Esophagus squamous epithelium (tissue), 5 donors: ENCODE measurements at places on chromosomes 12 and 14. TPM values are rescaled to one million over a fixed set of nuclear protein-coding genes. Genes with fewer than 3 reads are reported as not detected.

- H3K4me1 ChIP-seq = no peaks in the 10 kb centered on the region
Measured at GRCh38 chr12:75447691-75448393, 32.7 kb upstream of the GLIPR1 start.

- H3K27ac ChIP-seq = peak overlapping the region; percentile 61
- no peaks in the 10 kb centered on the region for H3K36me3 ChIP-seq
- no peaks in the 10 kb centered on the region for H3K27me3 ChIP-seq
- no peak overlapping the region for H3K4me3 ChIP-seq
- no peak for DNase-seq
Measured at GRCh38 chr14:90518069-90518940, 121.5 kb downstream of the CALM1 start.

DNA sequence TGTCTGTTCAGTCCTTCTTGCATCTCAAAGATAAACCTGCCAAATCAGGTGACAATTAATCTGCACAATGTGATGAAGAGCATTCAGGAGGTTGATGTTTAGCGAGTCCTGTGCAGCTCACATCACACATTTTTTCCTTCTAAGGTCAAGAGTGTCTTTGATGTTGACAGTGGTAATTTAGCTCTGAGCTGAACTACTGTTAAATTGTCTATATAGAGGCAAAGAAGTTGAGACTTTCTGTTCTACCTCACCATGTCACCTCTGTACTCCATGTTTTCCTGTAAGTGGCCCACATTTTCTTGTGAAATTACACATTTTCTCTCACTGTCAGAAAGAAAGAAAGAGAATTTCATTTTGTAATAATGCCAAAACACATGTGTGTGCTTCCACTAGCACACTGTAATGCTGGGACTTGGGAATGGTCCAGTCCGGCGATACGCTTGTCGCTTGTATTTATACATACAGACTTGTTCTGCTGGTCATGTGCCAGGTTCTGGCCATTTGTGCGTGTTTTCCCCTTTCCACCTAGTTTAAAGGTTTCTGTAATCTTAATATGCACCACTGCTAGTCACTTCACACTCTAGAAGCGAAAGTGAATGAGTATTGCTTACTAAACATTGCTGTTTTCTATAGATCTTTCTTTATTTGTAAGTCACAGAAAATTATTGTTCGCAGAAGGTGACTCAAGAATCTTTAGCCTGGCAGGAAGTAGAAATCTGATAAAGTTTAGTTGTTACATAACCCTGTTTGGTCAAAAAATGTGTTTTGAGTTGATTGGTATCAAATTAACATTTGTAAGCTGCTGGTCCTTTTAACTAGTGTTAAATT lies 328.9 kb downstream of the TMTC2 start:
- H3K36me3 ChIP-seq = no peaks in the 10 kb centered on the region
- peak overlapping the region; percentile 9 for H3K4me3 ChIP-seq
- H3K27ac ChIP-seq = peak overlapping the region; percentile 64
- H3K4me1 ChIP-seq = peaks cover 5% of the 10 kb centered on the region
- H3K27me3 ChIP-seq = no peaks in the 10 kb centered on the region
- no peak for DNase-seq

GRCh38 chr12:119692997-119693396 lies 25.1 kb downstream of the PRKAB1 start:
- no peak for DNase-seq
- H3K4me3 ChIP-seq = no peak overlapping the region

DNA sequence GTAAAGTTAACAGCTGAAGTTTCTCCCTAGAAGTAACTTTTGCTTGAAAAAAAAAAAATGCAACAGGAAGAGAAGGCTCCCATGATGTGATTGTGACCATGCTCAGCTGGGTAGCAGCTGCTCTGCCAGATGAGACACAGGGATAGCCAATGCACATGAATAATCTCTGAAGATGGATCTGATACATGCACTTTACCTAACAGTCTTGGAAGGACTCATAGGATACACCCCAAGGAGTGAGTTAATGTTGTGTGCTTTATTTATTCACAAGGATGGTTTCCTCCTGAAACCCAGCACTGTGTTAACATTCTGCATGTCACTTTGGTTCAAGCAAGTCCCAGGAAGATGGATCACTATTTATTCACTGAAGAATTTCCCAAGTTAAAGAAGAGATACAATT lies 46.5 kb downstream of the NDUFA12 start:
- peaks cover 4% of the 10 kb centered on the region for H3K4me1 ChIP-seq
- H3K27me3 ChIP-seq = no peaks in the 10 kb centered on the region
- no peaks in the 10 kb centered on the region for H3K36me3 ChIP-seq
- no peak overlapping the region for H3K4me3 ChIP-seq

GRCh38 chr14:99412117-99413061 lies 68.3 kb downstream of the SETD3 start:
- H3K4me3 ChIP-seq = no peak overlapping the region
- H3K27me3 ChIP-seq = no peaks in the 10 kb centered on the region
- H3K27ac ChIP-seq = no peak overlapping the region
- no peak for DNase-seq
- H3K36me3 ChIP-seq = no peaks in the 10 kb centered on the region
- H3K4me1 ChIP-seq = no peaks in the 10 kb centered on the region

- no peak for DNase-seq
- no peaks in the 10 kb centered on the region for H3K36me3 ChIP-seq
- no peak overlapping the region for H3K4me3 ChIP-seq
Measured at GRCh38 chr14:68441542-68441941, 351.3 kb downstream of the ZFP36L1 start.

DNA sequence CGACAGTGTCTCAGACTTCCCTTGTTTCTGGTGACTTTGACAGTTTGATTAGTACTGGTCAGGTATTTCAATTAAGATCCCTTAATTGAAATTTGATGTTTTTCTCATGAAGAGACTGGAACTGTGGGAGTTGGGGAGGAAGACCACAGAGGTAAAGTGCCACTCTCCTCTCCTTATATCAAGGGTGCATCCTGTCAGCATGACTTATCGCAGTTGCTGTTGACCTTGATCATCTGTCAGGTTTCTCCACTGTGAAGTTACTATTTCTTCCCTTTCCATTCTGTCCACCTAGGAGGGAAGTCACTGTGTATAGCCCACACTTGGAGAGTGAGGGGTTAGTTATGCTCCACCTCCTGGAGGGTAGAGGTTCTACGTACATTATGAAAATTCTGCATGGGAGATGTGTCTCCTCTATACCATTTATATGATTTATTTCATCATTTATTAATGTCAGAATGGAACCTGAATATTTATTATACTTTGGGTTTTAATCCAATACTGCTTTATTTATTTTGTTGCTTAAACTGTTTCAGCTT lies 40.3 kb upstream of the SMOC1 start:
- no peaks in the 10 kb centered on the region for H3K4me1 ChIP-seq
- no peaks in the 10 kb centered on the region for H3K36me3 ChIP-seq
- DNase-seq = no peak
- no peak overlapping the region for H3K27ac ChIP-seq

- DNase-seq = no peak
- H3K27me3 ChIP-seq = no peaks in the 10 kb centered on the region
- H3K4me3 ChIP-seq = no peak overlapping the region
- H3K36me3 ChIP-seq = no peaks in the 10 kb centered on the region
- H3K27ac ChIP-seq = no peak overlapping the region
- H3K4me1 ChIP-seq = no peaks in the 10 kb centered on the region
Measured at GRCh38 chr14:76073717-76074116, 78.0 kb upstream of the GPATCH2L start.

GRCh38 chr12:25322351-25322750 lies 71.6 kb upstream of the KRAS start:
- DNase-seq = no peak
- H3K27ac ChIP-seq = no peak overlapping the region
- H3K36me3 ChIP-seq = no peaks in the 10 kb centered on the region
- H3K27me3 ChIP-seq = no peaks in the 10 kb centered on the region

DNA sequence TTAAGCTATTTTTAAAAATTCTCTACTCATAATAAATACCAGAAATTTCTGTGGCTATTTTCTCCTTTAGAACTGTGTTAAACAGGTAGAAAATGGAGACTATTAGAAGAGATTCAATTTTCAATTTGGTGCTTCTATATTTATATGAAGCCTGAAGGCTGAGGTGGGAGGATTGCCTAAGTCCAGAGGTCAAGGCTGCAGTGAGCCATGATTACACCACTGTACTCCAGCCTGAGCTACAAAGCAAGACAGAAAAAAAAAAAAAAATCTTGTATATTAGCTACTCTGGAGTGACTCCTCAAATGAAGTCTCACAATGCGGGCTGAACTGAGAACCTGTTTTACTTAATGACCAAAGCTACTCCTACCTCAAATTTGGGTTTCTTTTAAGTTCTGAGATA lies 9.8 kb upstream of the DPF3 start:
- DNase-seq = no peak
- no peak overlapping the region for H3K4me3 ChIP-seq
- H3K36me3 ChIP-seq = no peaks in the 10 kb centered on the region
- H3K4me1 ChIP-seq = no peaks in the 10 kb centered on the region
- H3K27ac ChIP-seq = no peak overlapping the region
- peaks cover 13% of the 10 kb centered on the region for H3K27me3 ChIP-seq

GRCh38 chr12:109544955-109545531 lies 28.3 kb downstream of the MMAB start:
- H3K4me3 ChIP-seq = no peak overlapping the region
- no peak for DNase-seq
- peaks cover 8% of the 10 kb centered on the region for H3K36me3 ChIP-seq
- H3K4me1 ChIP-seq = peaks cover 14% of the 10 kb centered on the region
- no peak overlapping the region for H3K27ac ChIP-seq

GRCh38 chr12:27583057-27583797 lies 59.2 kb downstream of the PPFIBP1 start:
- no peak overlapping the region for H3K4me3 ChIP-seq
- no peak for DNase-seq
- no peaks in the 10 kb centered on the region for H3K36me3 ChIP-seq
- peaks cover 68% of the 10 kb centered on the region for H3K4me1 ChIP-seq

GRCh38 chr12:54879579-54879978 lies 25.3 kb downstream of the MUCL1 start:
- H3K27me3 ChIP-seq = no peaks in the 10 kb centered on the region
- H3K4me1 ChIP-seq = no peaks in the 10 kb centered on the region
- no peak overlapping the region for H3K27ac ChIP-seq
- no peaks in the 10 kb centered on the region for H3K36me3 ChIP-seq
- DNase-seq = no peak

DNA sequence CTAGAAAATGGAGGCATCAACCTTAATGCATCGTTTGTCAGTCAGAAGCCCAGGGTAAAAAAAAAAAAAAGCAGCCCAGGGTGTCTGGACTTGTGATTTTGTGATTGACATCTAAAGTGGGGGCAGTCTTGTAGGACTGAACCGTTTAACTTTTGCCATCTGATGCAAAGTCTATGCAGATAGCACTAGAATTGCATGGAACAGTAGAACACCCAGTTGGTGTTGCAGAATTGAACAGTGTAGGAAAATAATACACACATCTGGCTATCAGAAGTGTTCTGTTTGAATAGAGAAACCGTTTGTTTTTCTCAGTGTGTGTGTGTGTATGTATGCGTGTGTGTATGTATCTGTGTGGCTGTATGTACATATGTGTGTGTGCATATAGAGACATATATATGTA lies 45.0 kb downstream of the SLCO1A2 start:
- H3K27me3 ChIP-seq = no peaks in the 10 kb centered on the region
- DNase-seq = no peak
- H3K36me3 ChIP-seq = no peaks in the 10 kb centered on the region
- H3K4me3 ChIP-seq = no peak overlapping the region
- no peak overlapping the region for H3K27ac ChIP-seq
- H3K4me1 ChIP-seq = no peaks in the 10 kb centered on the region

- H3K27ac ChIP-seq = peak overlapping the region; percentile 90
- no peaks in the 10 kb centered on the region for H3K36me3 ChIP-seq
- H3K4me3 ChIP-seq = peak overlapping the region; percentile 85
- H3K27me3 ChIP-seq = no peaks in the 10 kb centered on the region
- peaks cover 21% of the 10 kb centered on the region for H3K4me1 ChIP-seq
Measured at GRCh38 chr14:68979722-68980451, 785 bp upstream of the ACTN1 start.

GRCh38 chr14:53547593-53547992 lies 394.5 kb upstream of the DDHD1 start:
- no peak overlapping the region for H3K27ac ChIP-seq
- no peaks in the 10 kb centered on the region for H3K27me3 ChIP-seq
- DNase-seq = no peak

GRCh38 chr14:91415794-91416743 lies 1.6 kb downstream of the CCDC88C start:
- H3K27me3 ChIP-seq = no peaks in the 10 kb centered on the region
- DNase-seq = peak; percentile 13
- H3K27ac ChIP-seq = peak overlapping the region; percentile 85
- H3K36me3 ChIP-seq = peaks cover 7% of the 10 kb centered on the region
- H3K4me1 ChIP-seq = peaks cover 23% of the 10 kb centered on the region

TRPV4 gene
- 5.7 TPM for total RNA-seq

TPPP2 gene
- not detected for total RNA-seq

HOXC4 gene
- 3.1 TPM for total RNA-seq

INSM2 gene
- not detected for total RNA-seq

GPR135 gene
- total RNA-seq = 4.4 TPM

AQP6 gene
- not detected for total RNA-seq
